ENCODE measurements at places on chromosomes 7 and 10.

GRCh38 chr10:131022981-131023380 lies 288.5 kb downstream of the TCERG1L start:
- DNase-seq = no peak

- DNase-seq = no peak
These were observed 33.2 kb downstream of the CDH23 start for GRCh38 chr10:71429929-71430328.

- no peak for DNase-seq
These were observed 62.8 kb downstream of the TACC2 start for GRCh38 chr10:122051609-122052385.

DNA sequence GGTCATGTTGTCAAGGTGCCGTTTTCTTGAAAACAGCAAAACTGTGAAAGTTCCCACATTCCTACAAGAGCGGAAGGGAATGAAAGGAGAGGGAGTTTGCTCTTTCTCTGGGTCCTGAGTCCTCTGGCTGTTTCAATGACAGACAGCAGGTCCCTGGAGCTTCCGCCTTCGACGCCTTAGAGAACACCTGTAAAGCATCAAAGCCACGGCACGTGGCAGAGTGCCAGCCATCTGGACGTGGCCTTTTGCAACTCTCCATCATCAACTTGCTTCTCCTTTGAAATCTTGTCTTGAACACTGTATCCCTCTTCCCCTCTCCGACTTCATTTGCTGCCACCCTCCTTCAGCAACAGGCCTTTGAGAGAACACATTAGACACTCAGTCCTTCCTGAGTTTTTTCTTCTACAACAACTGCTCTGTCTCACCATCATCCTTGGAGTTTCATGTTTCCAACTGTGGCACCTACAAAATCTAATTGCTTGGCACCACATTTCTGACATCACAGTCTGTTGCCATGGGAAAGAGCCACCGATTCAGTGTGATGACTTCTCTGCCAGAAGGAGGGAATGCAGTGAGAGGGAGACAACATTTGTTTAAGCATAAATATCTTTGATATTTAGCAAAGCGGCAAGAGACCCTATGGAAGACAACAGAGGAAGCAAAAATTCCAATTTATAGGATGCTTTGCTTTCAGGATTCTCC lies 204.9 kb upstream of the PTER start:
- DNase-seq = no peak

DNA sequence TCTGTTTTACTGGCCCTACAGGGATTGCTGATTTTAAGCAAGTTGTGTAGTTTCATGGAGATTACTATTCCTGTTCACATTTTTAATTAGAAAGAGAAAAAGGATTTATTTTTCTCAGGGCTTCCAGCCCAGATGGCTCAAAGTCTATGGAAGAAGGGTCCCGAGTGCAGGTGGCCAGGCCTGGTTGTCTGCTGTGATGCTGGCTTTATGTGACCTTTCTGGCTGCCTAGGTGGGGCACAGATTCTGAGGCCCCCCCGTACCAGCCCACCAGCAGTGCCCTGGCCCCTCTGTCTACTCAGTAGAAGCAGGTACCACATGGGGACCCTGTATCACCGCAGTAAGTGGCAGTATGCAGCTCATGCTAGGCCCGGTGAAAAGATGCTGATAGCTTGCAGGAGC lies 426.5 kb downstream of the LRMDA start:
- no peak for DNase-seq

- DNase-seq = peak; percentile 81
These were observed 94.8 kb downstream of the CHN2 start for GRCh38 chr7:29289156-29290021.

DNA sequence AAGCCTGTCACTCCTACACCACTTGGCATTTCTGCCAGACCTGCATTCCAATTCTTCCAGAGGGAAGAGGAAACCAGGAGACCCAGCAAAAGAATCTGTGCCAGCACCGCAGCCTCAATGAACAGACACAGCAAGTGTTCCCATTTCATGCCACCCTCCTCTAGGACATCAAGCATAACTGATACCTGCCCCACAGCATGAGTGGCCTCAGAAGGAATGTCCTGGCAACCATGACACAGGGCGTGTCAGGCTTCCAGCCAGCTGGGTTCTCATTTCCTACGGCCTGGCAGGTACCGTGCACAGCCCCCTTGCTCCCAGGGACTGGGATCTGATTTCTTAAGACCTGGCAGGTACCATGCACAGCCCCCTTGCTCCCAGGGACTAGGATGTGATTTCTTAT lies 7.8 kb downstream of the MAD1L1 start:
- DNase-seq = no peak

DNA sequence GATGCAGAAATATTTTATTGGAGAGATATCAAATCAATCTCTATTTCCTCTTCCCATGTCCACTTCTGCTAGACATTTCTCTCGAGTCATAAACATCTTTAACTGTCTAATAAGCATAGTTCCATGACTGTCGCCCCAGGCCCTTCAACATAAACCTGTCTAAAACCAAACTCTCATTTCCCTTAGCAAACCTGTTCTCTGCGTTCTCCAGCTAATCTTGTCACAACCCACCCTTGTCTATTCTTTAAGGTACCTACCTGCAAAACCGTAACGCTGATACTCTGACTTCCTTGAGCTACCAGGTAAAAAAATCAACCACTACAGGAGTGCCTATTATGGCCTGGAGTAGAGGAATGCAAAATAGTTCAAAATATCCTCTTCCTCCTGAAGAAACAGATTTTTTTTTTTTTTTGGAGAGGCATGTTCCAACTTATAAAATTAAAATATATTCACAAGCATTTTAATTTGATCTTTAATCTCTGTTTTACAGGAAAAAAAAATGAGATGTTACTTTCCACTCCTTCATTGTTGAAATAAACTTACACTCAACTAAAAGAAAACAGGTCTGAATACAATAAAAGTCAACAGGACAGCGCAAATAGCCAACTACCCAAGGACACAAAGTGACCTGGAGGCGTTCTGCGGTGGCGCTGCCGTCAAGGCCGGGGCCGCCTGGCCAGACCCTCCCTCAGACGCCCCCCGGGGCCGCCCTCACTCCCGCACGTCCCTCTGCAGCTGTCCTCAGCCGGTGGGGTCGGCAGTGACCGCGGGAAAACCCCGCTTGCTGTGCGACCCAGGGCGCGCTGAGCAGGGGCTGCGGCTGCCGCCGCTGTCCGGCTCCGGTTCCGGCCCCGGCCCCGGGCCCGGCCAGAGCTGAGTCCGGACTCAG lies 765 bp downstream of the SLC25A40 start:
- DNase-seq = no peak

GRCh38 chr10:67864607-67865371 lies 19.7 kb upstream of the SIRT1 start:
- DNase-seq = no peak

DNA sequence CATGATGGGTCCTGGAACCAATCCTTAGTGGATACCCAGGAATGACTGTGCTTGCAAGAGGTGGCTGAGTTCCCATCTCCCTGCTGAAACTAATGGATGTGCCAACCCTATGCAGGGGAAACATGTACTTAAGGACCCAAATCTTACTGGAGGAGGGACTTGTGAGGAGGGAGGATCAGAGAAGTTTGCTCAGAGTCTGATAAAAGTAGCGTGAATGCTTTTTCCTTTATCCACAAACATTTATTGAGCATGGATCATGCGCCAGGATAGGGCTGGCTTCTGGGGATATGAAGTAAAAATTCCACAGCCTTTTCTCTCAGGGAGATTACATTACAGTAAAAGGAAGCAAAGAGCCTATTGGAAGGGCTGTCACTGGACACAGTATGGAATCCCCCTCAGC lies 358.5 kb downstream of the RPS24 start:
- DNase-seq = no peak

DNA sequence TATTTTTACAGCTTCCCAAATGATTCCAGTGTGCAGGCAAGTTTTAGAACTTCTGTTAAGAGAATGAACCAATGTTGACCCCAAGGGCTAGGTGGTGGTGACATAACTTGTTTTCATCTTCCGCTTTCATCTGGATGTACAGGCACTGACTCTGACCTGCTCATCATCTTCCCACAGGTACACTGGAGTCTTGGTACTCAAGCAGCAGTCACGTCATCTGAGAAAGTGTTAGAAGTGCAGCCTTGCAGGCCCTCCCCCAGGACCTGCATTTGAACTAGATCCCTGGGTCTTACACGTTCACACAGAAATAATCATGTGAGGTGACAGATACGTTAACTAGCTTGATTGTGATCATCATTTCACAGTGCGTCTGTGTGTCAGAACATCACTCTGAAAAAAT lies 212.2 kb downstream of the CELF2 start:
- no peak for DNase-seq

- no peak for DNase-seq
These were observed 59.3 kb downstream of the DLG5 start for GRCh38 chr10:77867124-77867719.

DNA sequence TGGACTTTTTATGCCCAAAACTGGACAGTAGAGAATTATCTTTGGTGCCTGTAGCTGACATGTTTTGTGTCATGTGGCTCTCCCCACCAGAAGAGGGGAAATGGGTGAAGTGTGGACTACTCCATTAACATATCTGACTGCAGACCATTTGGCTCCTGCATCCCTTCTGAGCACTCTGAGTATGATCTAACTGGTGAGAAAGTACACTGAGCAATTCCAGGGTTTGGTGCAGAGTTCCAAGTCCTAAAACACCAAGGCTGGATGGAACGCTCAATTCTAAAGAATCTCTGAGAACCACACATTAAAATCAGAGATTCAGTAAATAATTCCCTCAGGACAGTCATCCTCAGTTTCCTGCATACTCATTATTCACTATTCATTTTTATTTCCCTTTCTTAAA lies 22.8 kb upstream of the OSBPL3 start:
- DNase-seq = no peak

DNA sequence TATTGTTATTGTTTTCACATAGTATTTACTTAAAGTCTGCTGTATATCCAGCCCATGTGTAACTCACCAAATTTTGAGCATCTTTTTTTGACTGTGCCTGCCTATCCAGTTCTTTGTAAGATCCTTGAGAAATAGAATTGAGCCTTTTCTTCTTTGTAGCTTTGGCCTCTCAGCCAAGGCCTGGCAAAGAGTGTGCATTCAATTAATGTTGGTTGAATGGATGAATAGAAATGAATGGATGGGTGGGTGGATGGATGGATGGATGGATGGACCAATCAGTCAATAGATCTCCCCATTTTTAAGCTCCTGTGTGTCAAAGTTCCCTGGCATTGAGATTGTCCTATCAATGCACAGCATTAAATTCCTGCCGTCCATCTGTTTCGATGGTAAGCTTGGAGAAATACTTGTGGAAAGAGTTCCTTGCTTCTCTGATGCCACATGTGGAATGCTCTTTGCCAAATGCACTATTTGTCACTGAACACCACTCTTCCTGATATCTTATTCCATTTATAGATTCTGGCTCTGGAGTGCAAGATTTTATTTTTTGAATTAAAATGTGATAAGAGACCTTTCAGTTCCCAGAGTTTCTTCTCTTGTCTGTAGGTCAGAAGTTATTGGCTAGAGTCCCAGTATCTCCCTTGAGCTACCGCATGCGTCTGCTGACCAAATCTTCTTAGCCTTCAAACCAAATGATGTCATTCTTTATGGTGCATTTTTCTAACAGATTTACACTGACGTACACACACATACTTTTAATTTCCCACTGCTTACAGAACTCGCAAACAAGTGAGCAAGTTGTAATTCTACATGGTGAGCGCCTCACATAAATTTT lies 20.7 kb upstream of the ADRB1 start:
- no peak for DNase-seq
